ENCODE measurements at places on chromosomes 5 and 9. TPM values are rescaled to one million over a fixed set of nuclear protein-coding genes. Genes with fewer than 3 reads are reported as not detected.

DNA sequence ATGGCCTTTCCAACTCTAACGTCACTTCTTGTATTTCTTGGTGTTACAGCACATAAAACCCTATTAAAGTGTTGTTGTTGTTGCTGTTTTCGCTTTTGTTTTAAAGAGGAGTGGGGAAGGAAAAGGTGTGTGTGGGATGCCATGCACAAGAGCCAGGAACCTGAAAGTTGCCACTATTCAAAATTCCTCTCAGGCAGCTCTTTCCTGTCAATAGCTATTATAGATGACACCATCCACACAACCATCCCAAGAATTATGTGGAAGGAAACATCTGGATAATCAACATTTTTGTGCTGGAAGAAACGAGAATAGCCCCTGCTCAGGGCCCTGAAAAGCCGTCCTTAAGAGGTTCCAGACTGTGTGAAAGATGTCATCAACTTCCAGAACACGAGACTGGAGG lies 79.3 kb downstream of the SHB start:
- DNase-seq, result no peak

DNA sequence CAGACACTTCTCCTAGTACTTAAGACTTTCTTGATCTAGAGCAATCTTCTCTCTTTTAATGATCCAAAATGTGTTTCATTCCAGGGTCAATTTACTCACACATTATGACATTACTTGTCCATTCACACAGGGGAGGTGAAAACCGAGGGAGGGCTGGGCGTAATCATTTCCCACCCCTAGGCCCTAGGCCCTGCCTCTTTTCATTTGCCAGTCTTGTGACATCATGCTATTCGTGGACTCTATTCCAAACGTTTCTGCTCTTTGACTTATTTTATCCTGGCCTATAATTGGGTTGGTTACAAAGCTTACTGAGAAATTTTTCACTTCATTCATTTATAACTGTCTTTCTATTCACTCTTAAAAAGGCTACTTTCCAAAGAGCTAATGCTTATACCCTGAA lies 2.4 kb downstream of the DCAF12 start:
- no peak for DNase-seq

- no peak for DNase-seq
These were observed 30.3 kb downstream of the ADAMTS6 start for GRCh38 chr5:65451436-65451835.

- peak; percentile 50 for DNase-seq
These were observed 19.3 kb upstream of the SMIM32 start for GRCh38 chr5:136212252-136212721.

DNA sequence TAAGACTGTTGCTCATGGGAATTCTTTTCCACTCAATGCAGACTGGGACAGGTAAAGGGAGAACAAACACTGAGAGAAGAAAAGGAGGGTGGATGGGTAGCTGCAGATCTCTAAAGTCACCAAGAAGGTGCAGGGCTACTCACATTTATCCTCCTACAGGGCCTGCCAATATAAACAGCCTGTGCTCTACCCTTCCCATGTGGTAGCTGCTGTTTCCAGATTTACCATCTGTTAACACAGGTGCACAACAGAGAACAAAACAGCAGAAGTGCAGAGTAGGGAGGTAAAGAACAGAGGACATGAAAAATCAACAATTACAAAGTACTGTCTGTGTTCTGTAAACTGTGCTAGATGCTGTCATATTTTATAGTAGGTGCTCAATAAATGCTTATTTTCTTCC lies 26.0 kb downstream of the JAKMIP2 start:
- no peak for DNase-seq

Gene FOXD4L6
- not detected for polyA plus RNA-seq
